ENCODE measurements at places on chromosomes 5 and 9.

DNA sequence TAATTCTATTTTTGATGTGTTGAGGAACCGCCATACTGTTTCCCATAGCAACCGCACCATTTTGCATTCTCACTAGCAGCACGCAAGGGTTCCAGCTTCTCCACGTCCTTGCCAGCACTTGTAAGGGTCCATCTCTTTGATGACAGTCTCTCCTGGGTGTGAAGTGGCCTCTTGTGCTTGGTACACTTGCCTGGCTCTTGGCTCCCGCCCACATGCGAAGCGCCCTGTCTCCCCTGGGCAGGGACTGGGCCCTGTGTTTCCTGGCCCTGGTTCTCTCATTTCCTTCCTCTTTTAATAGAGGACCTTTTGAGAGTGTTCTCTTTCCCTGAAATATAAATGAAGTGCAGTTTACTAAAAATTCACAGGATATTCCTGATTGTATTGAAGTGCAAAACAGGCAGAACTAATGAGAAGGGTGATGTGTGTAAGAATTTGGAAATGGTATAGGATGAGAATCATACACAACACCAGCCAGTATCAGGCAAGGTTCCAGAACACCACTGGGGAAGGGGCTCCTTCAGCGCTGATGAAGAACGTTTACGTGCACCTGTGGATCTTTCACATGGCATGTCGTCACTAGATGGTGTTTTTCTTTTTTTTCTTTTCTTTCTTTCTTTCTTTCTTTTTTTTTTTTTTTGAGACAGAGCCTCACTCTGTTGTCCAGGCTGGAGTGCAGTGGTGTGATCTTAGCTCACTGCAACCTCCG is 73.0 kb downstream of the EHMT1 start:
- no peak for DNase-seq

- DNase-seq: no peak
These were observed 347.8 kb downstream of the EFNA5 start for GRCh38 chr5:107322936-107323335.

GRCh38 chr5:147188200-147189108 is 46.4 kb upstream of the STK32A start:
- peak; percentile 64 for DNase-seq

DNA sequence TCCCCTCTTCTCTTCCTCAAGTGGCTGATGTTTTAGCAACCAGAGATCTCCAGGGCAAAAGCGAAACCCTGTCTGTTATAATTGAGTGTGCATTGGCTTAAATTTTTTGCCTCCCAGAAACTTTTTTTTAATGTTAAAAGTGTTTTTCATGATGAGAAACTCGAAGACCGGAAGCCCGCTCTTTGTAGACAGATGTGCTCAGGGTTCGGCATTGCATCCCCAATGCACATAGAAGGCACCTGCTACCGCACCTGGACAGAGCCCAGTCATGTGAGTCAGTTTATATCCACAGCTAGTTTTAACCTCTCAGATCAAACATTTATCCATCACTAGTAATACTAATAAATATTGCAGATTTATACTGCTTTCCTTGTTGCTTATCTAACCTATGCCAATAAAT is 19.5 kb upstream of the NADK2 start:
- DNase-seq: no peak

- DNase-seq: no peak
These were observed 107.7 kb downstream of the SEMA6A start for GRCh38 chr5:116466727-116467464.

GRCh38 chr9:7176561-7176960 is 418.8 kb downstream of the KDM4C start:
- DNase-seq: no peak

DNA sequence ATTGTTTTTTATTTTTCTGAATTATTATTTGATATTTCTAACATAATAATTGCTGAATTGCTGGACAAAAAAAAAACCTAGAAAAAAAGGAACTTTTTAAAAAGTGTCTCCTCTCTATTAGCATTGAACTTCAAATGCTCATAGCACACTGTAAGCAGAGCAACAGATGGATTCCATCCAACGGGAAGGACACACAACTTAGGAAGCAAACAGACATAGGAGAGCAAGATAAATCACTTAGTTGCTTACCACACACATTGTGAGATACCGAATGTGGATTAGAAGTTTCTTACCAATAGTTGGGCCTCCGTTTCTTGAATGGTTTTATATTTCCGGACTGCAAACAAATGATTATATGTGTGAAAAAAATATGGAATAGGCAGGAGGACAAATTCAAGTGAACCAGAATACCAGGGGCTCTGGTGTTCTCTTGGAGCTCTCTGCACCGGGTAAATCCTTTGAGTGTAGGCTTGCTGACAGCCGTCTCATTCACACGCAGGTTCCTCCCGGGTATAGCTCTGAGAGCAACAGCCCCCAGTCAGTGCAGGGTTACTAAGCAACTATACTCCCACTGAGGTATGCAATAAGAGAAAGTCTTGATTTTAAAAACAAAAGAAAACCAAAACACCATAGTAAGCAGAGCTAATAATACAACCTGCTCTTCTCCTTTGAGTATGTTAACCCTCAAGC is 217.6 kb downstream of the TMEM167A start:
- no peak for DNase-seq

DNA sequence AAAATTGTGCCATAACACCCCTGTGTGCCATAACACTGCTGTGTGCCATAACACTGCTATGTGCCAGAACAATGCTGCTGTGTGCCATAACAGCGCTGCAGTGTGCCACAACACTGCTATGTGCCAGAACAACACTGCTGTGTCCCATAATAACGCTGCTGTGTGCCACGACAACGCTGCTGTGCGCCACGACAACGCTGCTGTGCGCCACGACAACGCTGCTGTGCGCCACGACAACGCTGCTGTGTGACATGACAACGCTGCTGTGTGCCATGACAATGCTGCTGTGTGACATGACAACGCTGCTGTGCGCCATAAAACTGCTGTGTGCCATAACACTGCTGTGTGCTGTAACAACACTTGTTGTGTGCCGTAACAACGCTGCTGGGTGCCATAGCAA is 25.9 kb downstream of the CFAP90 start:
- no peak for DNase-seq

DNA sequence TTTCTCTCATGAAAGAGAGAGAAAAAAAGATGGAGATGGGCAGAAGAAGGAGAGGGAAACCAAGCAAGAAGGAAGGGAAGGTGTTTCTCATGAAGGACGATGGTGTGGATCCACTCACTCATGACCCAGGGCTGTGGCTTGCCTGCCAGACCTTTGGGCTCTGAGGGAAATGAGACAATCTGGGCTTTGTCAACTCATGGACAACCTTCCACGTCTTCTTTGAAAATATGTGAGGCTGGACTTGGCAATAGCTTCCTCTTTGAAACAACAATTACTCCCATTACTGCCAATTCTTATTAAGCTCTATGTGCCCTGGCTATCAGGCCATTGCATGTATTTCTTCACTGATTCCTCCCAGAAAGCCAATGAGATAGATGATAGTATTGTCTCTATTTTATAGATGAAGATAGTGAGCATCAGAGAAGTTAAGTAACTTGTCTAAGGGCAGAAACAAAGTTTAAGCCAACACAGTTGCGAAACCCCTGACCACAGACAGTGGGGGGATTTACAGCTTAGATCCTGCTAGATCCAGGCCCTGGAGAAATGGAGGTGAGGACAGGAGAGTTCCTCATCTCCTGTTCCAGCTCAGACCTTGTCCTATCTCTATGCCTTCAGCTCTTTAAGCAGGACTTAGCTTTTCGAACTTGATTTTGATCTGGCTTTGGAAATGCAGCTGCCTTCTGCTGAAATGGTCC is 132.4 kb downstream of the GCNT1 start:
- DNase-seq: no peak

GRCh38 chr5:82362636-82363035 is 84.5 kb upstream of the RPS23 start:
- DNase-seq: no peak

DNA sequence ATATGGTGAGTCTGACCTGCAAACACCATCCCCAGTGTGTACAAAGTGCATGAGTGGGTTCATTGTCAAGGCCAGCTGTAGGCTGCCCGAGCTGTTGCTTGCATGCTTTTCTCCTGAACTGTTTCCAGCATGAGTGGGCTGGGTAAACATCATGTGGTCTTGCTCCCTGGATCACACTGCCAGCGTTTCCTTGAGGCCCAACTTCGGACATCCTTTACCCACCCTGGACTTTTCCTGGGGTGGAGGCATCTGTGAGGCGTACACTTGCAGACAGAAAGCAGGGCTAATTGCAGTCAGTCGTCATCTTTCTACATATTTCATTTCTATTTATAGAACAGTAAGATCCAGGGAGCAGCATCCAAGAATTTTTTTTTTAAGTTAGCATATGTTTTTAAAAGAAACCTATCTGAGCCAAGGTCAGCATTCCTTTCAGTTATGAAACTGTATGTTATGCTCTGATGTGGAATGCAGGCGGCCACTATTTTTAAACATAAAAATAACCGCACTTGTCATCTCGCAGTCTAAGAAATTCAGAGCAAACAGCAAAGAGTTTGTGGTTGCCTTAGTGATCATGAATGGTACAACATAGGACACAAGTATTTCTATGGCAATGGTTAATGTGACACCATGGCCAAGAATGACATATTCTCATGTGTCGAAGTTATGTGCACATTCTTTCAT is 106.5 kb upstream of the DMRT1 start:
- DNase-seq: no peak

DNA sequence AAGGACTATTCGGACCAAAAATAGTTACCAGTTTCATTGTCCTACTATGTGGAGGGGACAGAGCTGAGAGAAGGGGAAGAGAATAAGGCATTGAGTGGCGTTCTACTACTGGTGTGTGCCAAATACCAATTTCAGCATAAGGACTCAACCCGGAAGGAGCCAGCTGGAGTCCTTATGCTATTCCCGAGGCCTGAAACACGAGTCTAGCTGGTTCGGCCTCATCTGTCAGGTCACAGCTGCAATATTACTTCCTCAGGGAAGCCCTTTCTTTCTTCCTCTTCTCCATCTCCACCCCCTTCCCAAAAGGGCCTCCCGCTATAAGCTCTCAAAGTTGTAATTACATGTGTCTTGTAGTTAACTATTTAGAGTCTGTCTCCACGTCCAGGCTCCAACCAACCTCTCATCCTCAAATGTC is 20.5 kb upstream of the FER start:
- DNase-seq: peak; percentile 62

GRCh38 chr9:9997585-9997984 is 615.2 kb downstream of the PTPRD start:
- DNase-seq: peak; percentile 26

DNA sequence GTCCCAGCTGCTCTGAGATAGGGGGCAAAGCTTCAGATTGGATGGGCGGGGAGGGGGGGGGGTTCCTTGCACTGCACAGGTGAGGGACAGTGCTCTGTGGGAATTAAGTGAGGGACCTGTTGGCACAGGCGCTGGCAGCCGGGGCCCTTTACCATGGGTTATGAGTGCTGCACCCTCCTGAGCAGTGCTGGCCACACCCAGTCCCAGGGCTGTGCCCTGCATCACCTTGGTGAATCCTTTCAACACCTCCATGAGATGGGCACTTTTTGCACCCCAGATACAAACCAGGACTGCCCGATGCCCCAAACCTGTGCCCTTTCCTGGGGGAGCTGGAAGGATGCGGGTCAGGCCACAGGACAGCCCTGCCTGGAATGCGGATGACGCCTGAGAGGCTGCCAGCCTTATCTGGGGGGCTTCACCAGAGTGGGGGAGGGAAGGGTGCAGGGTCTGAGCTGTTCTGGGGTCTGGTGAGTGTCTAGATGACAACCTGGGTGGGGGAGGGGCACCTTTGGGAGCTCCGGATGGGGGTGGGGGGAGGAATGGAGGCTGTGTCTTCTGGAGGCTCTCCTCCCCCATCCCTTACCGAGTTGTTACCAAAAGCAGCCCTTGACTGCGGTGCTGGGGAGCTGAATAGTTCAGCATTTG is 5.2 kb downstream of the CRB2 start:
- no peak for DNase-seq

GRCh38 chr5:172049226-172049796 is 42.9 kb upstream of the FBXW11 start:
- DNase-seq: no peak

GRCh38 chr9:20486552-20486951 is 135.7 kb downstream of the MLLT3 start:
- DNase-seq: no peak

DNA sequence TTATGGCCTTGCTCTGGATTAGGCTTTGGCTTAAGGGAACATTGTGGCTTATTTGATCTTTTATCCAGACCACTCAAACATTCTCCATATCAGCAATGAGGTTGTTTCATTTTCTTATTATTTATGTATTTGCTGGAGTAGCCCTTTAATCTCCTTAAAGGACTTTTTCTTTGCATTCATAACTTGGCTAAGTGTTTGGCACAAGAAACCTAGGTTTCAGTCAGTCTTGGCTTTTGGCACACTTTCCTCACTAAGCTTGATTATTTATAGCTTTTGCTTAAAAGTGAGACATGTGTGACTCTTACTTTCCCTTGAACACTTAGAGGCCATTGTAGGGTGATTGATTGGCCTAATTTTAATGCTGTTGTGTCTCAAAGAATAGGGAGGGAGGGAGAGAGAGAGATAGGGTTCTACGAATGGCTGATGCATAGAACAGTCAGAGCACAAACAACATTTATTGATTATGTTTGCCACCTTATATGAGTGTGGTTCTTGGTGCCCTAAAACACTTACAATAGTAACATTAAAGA is 2265.3 kb upstream of the C9orf72 start:
- no peak for DNase-seq
